Pulmonary artery endothelial cell (primary cell): ENCODE measurements at places on chromosomes 3 and 15. TPM values are rescaled to one million over a fixed set of nuclear protein-coding genes. Genes with fewer than 3 reads are reported as not detected.

Gene FSTL1
- total RNA-seq = 517 and 690 TPM in 2 replicates

Gene UPK1B
- not detected in 2 replicates for total RNA-seq

Gene TLR9
- total RNA-seq = 0.04 TPM in 1 of 2 replicates, not detected in the other

Gene TTLL13
- 0.04 TPM in 1 of 2 replicates, not detected in the other for total RNA-seq

Gene CPLX3
- not detected in 2 replicates for total RNA-seq

Gene OIP5
- total RNA-seq = 7.3 and 13.2 TPM in 2 replicates

Gene SPINT1
- 1.1 and 1.7 TPM in 2 replicates for total RNA-seq

Gene CCDC71
- total RNA-seq = 16.1 and 20.1 TPM in 2 replicates

Gene WDR76
- total RNA-seq = 18.1 and 22.8 TPM in 2 replicates

Gene AMT
- 0.33 and 0.53 TPM in 2 replicates for total RNA-seq

Gene ZNF710
- total RNA-seq = 14.5 and 16.0 TPM in 2 replicates

Gene CSPG5
- 0.66 and 0.71 TPM in 2 replicates for total RNA-seq

Gene CYP1A1
- total RNA-seq = 1.2 and 1.3 TPM in 2 replicates

Gene ARGFX
- total RNA-seq = not detected in 2 replicates

Gene TUSC7
- not detected in 2 replicates for total RNA-seq

Gene MEGF11
- under 0.01 TPM in 1 of 2 replicates, not detected in the other for total RNA-seq

Gene AADACL2
- not detected in 2 replicates for total RNA-seq

Gene ZNF385D
- total RNA-seq = 0.79 and 1.2 TPM in 2 replicates

Gene SAXO2
- 0.11 and 0.33 TPM in 2 replicates for total RNA-seq

Gene GP5
- total RNA-seq = 0.07 TPM in 2 replicates

Gene STAC
- not detected in 2 replicates for total RNA-seq

Gene FGF7
- total RNA-seq = 0.14 TPM in 1 of 2 replicates, not detected in the other
